ENCODE measurements at places on chromosomes 5 and 9.

DNA sequence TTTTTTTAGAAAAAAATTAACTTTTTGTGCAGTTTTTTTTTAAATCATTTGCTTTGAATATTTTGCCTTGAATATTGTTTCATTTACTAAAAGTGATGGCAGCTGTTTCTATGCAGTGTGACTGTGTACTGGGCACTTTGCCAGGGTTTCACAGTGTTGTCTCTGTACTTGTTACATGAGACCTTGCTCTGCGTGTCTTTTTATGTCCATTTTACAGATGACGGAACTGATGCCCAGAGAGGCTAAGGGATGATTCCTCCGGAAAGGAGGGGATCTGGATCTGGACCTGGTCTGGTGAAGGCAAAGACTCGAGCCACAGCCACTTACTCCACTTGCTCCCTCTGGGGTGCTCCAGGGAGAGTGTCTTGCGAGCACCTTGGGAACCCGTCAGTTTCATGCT is 124.8 kb upstream of the PTCH1 start:
- DNase-seq, result peak; percentile 25

DNA sequence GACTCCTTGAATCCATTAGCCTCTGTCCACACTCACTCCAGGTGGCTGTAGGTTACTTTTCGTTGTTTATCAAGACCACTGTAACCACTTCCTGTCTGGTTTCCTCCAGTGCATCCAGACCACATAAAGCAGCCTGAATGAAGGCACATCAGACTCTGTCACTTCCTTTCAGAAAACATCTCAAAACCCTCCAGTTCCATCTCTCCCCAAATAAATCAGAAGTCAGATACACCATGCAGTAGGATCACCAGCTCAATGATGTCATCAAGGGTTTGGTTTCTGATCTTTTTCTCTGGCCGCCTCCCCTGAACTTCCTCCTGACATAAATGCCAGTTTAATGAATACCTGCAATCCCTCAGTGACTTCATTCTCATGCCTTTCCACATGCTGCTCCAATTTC is 161.2 kb downstream of the ZNF462 start:
- no peak for DNase-seq

GRCh38 chr5:168047043-168047668 is 244.3 kb upstream of the WWC1 start:
- DNase-seq, result peak; percentile 72

GRCh38 chr5:61004448-61004847 is 59.4 kb downstream of the NDUFAF2 start:
- DNase-seq, result no peak

GRCh38 chr5:104053353-104053649 is 490.7 kb upstream of the NUDT12 start:
- DNase-seq, result no peak

- DNase-seq, result no peak
Observed at GRCh38 chr9:113563826-113564497, 100.4 kb downstream of the RGS3 start.

GRCh38 chr9:110028676-110029075 is 179.3 kb downstream of the C9orf152 start:
- no peak for DNase-seq

DNA sequence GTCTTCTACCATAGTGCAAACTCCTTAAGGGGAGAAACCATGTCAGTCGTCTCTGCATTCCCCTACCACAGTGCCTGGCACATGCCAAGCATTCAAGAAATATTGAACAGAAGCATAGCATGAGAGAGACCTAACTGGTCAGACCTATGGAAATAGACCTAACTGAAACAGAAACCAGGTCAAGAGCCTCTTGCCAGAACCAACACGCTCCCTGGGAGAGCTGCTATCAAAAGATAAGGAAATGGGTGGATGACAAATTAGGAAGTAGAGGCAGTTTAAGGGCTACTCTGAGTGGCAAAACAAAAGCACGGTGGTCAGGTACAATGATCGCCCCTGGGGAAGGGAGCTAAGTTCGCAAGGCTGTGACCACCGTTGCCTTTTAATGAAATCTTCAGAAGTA is 66.0 kb upstream of the SMIM15 start:
- no peak for DNase-seq

- no peak for DNase-seq
Observed at GRCh38 chr5:97666783-97667182, 483.7 kb upstream of the RIOK2 start.

GRCh38 chr5:117486879-117487391 is 912.3 kb upstream of the SEMA6A start:
- DNase-seq, result peak; percentile 87

DNA sequence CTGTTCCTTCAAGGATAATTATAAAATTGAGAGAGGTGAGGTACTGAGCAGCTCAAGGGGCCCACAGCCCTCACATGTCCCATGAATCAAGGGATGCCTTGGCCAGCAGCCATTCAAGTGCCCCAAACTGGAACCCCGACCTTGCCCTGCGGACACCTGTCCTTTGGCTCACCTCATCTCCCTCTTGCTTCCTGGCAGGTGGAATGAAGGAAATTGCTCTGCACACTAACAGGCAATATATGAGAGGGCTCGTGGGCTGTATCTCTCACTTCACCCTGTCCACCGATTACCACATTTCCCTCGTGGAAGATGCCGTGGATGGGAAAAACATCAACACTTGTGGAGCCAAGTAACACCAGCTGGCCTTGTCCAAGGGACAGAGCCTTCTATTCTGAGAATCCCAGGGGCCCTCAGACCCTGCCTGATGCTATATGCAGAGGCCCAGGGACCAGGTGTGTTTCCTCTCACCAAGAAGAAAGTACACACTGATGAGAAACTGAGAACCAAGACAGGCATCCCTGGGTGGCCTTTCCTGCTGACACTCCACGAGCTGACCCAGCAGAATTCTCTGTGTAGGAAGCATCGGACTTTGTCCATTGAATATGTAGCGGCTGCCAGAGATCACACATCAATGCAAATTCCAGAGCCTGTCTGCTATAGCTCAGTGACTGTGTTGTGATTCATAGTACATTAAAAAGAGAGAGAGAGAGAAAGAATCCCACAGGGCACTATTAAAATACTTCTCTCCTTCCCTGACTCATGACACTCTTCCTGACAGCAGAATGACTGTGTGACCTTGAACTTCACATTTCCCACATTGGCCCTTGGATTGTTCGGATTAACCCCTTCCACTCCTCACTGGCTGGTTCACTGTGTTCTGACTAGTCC is 92.6 kb downstream of the LIFR start:
- DNase-seq, result no peak

DNA sequence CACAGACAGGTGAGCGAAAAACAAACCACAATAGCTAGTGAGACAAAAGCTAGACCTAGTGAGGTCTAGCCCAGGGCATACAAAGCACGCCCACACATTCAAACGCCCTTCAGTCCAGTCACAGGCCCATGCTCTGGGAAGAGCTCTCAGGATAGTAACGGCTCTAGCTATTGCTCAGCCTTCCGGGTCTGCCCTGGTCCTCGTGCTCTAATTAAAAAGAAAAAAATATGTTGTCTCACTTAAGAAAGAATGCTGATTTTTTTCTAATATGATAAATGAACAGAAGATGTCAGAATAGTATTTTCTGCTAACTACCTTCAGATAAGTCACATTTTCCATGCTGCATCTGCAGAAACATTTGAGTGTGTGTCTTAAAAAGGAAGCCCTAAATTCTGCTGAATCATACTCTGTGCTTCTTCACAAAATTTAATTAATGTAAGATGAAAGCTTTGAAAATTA is 94.5 kb downstream of the PLPP1 start:
- no peak for DNase-seq

DNA sequence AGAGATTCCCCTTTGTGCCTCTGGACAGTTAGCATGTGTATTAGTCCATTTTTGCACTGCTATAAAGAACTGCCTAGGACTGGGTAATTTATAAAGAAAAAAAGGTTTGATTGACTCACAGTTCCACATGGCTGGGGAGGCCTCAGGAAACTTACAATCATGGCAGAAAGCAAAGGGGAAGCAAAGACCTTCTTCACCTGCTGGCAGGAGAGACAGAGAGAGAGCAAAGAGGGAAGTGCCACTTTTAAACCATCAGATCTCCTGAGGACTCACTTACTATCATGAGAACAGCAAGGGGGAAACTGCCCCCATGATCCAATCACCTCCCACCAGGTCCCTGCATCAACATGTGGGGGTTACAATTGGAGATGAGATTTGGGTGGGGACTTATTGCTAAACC is 6.0 kb downstream of the CFAP90 start:
- no peak for DNase-seq

- no peak for DNase-seq
Observed at GRCh38 chr5:138833726-138834480, 41.2 kb downstream of the LRRTM2 start.

GRCh38 chr9:97572892-97573365 is 60.2 kb downstream of the TSTD2 start:
- no peak for DNase-seq

- no peak for DNase-seq
Observed at GRCh38 chr5:81010336-81011169, 50.4 kb downstream of the RASGRF2 start.

- DNase-seq, result no peak
Observed at GRCh38 chr5:91176288-91177016, 206.7 kb downstream of the ARRDC3 start.

GRCh38 chr9:98006127-98006796 is 23.1 kb downstream of the ANP32B start:
- DNase-seq, result no peak

- no peak for DNase-seq
Observed at GRCh38 chr9:76615177-76615603, 149.0 kb upstream of the PCA3 start.
